Upper lobe of right lung (tissue), 1 donor: ENCODE measurements at places on chromosomes 13 and 19.

GRCh38 chr13:96460609-96461008 lies 370.7 kb downstream of the HS6ST3 start:
- no peak for DNase-seq

GRCh38 chr13:112558696-112559418 lies 29.1 kb downstream of the TUBGCP3 start:
- DNase-seq = no peak

DNA sequence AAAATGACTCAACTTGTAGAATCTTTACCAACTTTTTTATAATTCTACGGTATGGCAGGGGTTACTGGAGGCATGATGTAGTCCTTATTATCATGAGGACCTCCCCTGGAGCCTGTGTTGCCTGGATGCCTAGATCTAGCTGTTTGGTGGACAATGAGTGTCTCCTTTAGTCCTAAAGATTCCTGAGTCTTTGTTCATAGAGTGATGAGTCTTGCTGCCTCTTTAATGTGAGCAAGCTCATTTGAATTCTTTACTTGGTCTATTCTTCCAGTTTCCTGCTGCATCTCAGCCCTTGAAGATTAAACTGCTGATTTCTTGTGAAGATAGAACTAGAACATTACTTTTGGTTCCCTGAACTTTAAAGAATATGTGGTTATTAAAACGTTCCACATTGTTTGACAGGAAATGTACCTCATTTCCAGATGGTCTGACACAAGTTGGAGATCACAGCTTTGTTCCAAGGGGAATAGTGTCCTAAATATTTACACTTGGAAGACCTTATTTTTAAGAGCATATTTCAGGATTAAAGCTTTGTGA lies 51.9 kb downstream of the SLAIN1 start:
- no peak for DNase-seq

DNA sequence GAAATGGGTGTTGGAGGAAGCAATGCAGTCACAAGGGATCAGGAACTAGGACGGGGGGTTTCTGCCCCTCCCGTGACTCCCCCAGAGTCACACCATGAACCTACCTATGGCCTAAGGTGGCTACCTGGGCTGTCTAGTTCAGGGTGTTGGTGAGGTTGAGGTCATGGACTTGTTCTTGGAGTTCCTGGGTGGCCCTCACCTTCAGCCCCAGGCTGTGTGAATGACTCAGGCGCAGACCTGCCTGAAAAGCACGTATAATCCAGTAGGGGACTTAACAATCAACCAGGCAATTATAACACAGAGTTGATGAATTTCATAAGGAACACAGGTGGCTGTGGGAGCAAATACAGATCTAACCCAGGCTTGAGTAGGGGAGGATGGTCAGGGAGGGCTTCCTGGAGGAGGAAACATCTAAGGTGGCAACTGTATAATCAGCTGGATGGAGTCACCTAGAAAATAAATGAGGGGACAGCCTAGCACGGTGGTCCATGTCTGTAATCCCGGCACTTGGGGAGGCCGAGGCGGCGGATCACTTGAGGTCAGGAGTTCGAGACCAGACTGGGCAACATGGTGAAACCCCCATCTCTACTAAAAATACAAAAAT lies 25.6 kb upstream of the ADGRE1 start:
- no peak for DNase-seq

GRCh38 chr19:2540646-2541454 lies 64.9 kb downstream of the GADD45B start:
- peak; percentile 94 for DNase-seq

DNA sequence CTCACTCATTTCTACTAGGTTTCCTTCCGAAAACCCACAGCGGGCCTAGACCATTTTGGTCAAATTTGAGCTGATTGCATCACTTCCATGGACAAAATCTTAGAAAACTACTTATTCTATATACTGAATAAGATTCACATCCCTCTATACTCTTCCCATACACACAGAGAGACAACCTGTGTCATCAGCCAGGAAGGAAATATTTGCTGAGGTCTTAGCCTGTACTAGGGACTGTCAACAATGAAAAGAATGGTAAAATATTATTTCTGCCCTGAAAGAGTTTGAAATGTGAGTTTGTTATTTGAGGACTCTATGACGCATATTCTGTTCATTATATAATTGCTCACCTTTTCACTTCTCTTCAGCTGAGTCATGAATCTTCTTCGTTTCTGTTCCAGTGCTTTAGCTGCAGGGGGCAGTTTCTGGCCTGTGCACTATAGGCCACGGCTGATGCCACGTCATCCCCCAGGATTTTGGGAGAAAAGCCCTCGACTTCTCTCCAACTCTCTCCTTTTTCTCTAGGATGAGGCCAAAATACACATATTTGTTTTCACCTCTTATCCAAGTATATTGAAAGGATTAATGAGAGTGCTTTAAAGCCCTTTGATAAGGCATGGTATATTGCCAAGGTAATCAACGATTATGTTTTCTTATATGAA lies 47.7 kb downstream of the GSX1 start:
- no peak for DNase-seq

- DNase-seq = peak; percentile 81
These were observed 792 bp upstream of the LENG8 start for GRCh38 chr19:54448040-54448773.

DNA sequence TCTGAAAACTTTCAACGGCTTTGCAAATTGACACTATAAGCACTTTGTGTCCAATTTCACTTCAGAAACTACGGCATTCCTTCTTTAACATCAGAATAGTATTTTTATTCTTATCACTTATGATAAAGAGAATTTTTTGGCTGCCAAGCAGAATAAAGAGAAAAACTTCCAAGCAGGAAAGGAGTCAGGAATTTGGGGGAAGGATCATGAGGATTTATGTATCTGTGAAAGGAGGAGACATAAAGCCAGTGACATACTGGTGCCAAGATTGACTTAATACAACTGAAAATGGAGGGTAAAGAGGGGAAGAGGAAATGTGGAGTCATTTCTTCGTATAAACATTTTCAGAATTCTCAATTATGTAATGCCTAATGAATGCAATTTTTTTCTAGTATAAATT lies 94.7 kb downstream of the RBM26 start:
- DNase-seq = no peak
